ENCODE measurements at places on chromosomes 1 and 21. TPM values are rescaled to one million over a fixed set of nuclear protein-coding genes. Genes with fewer than 3 reads are reported as not detected.

IFI44 gene
- 77.1 TPM for total RNA-seq

TNFRSF4 gene
- total RNA-seq = 1.3 TPM

IFI44L gene
- total RNA-seq = 60.2 TPM

INTS7 gene
- 11.0 TPM for total RNA-seq

AMPD1 gene
- 1.3 TPM for total RNA-seq

CD244 gene
- total RNA-seq = not detected

RSPO1 gene
- 74.6 TPM for total RNA-seq

GRCh38 chr1:196655494-196655893 is 3.7 kb downstream of the CFH start:
- H3K27me3 ChIP-seq = no peaks in the 10 kb centered on the region
- H3K4me3 ChIP-seq = peak overlapping the region; percentile 11
- H3K4me1 ChIP-seq = no peaks in the 10 kb centered on the region
- no peaks in the 10 kb centered on the region for H3K36me3 ChIP-seq
- no peak overlapping the region for H3K27ac ChIP-seq

DNA sequence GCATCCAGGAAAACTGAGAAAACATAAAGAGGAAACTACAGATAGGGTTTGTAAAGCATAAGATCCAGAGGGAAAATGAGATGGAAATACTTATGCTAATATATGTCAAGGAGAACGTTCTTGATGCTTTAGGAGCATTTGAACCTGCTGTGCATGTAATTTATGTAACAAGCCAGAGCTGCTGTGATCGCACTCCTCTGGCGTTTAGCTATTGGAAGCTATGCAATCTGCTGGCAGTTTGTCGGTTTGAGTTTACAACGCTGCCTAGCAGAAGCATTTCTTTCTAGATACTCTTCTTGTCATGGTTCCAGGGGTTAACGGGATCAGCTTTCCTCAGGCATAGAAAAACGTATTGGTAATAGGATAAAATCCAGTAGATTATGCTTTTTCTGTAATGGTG is 182.7 kb downstream of the KCNH1 start:
- H3K4me1 ChIP-seq = no peaks in the 10 kb centered on the region
- DNase-seq = no peak
- H3K4me3 ChIP-seq = no peak overlapping the region
- H3K27me3 ChIP-seq = no peaks in the 10 kb centered on the region

- H3K27ac ChIP-seq = no peak overlapping the region
- no peak for DNase-seq
These were observed 331.9 kb downstream of the NPHP4 start for GRCh38 chr1:5660141-5660935.

GRCh38 chr1:229650045-229650444 is 24.0 kb downstream of the URB2 start:
- no peak overlapping the region for H3K27ac ChIP-seq
- no peaks in the 10 kb centered on the region for H3K27me3 ChIP-seq
- H3K4me1 ChIP-seq = no peaks in the 10 kb centered on the region

DNA sequence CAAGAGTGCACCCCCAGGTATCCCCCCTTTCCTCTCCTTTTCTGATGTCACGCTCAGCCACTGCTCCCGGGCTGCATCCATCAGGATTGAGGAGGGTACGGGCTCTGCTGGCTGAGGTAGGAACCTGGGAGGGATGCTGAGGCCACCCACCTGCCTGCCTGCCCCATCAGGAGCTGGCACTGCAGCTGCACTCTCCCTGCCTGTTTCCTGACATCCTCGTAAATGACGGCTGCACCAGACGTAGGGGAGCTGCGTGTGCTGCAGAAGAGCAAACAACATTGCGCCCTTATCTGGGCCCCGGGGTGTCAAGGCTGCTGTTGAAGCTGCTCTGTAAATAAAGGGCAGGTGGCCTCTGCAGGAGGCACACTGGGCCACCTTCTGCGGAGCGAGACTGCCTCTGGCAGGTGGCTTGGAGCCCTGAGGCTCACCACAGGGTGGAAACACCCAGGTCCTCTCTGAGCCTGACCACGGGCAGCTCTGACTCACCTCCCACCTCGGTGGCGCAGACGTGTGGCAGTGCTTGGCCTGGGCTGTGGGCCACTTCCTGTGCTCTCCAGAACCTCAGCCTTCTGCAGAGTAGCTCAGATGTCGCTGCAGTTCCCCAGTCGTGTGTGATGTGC is 30.9 kb downstream of the SNAP47 start:
- no peaks in the 10 kb centered on the region for H3K27me3 ChIP-seq
- H3K4me1 ChIP-seq = peaks cover 5% of the 10 kb centered on the region
- no peak overlapping the region for H3K27ac ChIP-seq

GRCh38 chr1:228013131-228013934 is 6.5 kb downstream of the WNT3A start:
- no peak overlapping the region for H3K4me3 ChIP-seq
- no peaks in the 10 kb centered on the region for H3K36me3 ChIP-seq
- peaks cover 8% of the 10 kb centered on the region for H3K27me3 ChIP-seq
- peak; percentile 8 for DNase-seq
- H3K27ac ChIP-seq = no peak overlapping the region

DNA sequence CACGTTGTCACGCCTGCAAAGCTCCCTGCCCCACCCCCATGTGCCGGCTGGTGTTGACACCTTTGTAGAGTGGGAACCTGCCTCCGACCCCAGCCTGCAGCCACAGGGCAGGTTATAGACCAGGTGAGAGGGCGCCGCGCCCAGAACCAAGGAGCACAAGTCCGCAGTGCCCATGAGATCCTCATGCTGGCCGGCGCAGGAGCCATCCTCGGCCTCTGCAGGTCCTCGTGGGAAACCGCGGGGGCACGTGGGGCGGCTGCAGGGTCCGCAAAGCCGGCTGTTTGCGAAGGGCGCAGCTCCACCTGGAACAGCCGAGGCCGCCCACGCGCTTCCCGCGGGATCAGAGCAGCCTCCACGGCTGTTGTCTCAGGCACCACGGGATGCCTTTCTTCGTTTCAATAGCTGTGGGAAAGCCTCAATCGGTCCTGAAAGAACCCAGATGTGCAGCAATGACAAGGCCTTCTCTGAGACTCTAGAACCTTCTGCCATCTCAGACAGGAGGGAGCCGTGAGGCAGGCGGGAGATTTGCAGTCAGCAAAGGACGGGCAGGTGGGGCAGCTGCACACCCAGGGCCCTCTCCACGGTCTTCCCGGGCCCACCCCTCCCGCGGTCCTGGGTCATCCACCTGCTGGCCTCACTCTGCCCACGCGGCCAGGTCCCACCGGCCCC is 29.9 kb downstream of the POFUT2 start:
- no peak for DNase-seq
- H3K27ac ChIP-seq = no peak overlapping the region
- H3K4me3 ChIP-seq = no peak overlapping the region
- no peaks in the 10 kb centered on the region for H3K36me3 ChIP-seq

DNA sequence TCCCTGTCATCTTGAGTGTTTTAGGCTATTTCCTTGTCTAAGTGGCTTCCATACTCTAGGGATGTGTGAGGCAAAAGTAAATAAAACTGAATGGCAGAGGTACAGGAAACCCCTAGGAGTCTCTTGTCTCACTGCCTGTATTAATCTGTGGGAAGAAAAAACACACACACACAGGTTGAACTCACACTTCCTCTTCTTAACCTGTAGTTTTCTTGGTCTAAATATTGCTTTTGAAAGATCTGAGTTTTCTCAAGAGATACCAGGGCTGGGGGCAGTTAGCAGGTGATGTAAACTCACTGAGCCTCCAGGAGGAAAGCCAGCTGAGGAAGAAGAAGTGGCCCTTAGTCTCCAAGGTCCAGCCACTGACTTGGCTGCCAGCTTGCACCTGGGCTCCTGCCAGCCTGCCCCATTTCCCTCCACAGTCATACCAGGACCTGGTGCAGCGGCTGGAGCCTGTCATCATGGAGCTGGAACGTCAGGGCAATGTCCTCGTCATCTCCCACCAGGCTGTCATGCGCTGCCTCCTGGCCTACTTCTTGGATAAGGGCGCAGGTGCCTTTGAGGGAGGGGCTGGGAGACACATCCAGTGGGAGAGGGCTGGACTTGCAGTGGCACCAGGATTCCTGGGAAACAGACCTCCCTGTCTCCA is 16.9 kb downstream of the PFKFB2 start:
- no peak overlapping the region for H3K27ac ChIP-seq
- no peaks in the 10 kb centered on the region for H3K36me3 ChIP-seq
- no peaks in the 10 kb centered on the region for H3K4me1 ChIP-seq
- DNase-seq = no peak

- H3K36me3 ChIP-seq = no peaks in the 10 kb centered on the region
- no peak overlapping the region for H3K4me3 ChIP-seq
- no peaks in the 10 kb centered on the region for H3K4me1 ChIP-seq
- no peak overlapping the region for H3K27ac ChIP-seq
These were observed 541.4 kb upstream of the B3GALT2 start for GRCh38 chr1:193727850-193728249.

DNA sequence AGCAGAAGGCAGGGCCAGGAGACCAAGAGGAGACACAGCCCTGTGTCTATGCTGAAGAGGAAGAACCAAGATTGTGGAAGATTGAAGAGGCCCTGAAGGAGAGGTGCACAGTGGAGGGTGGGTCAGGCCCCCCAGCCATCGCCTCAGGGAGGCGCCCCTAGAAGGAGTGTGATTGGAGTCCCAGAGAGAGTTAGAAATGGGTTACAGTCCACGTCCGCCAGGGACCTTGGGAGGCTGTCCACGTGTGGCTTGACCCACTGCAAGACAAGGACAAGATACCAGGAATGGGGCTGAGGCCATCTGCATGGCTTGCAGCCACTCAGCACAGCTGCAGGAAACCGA is 375.1 kb downstream of the NPHP4 start:
- H3K27ac ChIP-seq = no peak overlapping the region
- no peaks in the 10 kb centered on the region for H3K27me3 ChIP-seq
- no peaks in the 10 kb centered on the region for H3K4me1 ChIP-seq
- no peaks in the 10 kb centered on the region for H3K36me3 ChIP-seq
- H3K4me3 ChIP-seq = no peak overlapping the region

DNA sequence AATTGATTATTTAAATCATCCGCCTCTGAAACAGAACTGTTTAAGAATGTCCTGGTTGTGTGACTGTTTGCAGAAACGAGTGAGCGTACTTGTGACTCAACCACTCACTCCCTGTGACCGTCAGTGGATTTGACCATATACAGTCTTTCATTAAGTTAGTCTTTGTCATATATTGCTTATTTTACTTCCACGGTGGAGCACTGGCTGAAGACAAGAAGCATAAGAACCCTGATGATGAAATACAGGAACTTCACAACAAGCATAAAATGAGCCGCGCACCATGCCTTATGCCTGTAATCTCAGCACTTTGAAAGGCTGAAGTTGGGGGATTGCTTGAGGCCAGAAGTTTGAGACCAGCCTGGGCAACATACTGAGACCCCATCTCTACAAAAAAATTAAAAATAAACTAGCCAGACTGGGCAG is 194.0 kb downstream of the TOMM20 start:
- H3K27me3 ChIP-seq = no peaks in the 10 kb centered on the region
- no peaks in the 10 kb centered on the region for H3K4me1 ChIP-seq
- H3K4me3 ChIP-seq = no peak overlapping the region

DNA sequence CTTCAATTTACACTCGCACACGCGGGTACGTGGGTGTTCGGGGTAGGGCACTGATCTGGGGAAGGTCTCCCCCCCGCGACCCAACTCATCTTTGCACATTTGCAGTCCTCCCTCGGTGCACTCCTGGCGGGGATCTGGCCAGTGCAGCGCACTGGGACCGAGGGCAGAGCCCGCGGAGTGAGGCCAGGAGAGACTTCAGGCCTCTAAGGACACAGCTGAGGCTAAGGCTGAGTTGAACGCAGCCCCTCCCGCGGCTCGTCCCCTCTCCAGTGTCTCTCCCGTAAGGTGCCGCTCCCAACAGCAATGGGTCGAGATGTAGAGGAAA is 936 bp upstream of the NCAM2 start:
- H3K4me1 ChIP-seq = peaks cover 4% of the 10 kb centered on the region
- H3K27ac ChIP-seq = no peak overlapping the region
- DNase-seq = no peak
- H3K27me3 ChIP-seq = no peaks in the 10 kb centered on the region
- no peaks in the 10 kb centered on the region for H3K36me3 ChIP-seq

DNA sequence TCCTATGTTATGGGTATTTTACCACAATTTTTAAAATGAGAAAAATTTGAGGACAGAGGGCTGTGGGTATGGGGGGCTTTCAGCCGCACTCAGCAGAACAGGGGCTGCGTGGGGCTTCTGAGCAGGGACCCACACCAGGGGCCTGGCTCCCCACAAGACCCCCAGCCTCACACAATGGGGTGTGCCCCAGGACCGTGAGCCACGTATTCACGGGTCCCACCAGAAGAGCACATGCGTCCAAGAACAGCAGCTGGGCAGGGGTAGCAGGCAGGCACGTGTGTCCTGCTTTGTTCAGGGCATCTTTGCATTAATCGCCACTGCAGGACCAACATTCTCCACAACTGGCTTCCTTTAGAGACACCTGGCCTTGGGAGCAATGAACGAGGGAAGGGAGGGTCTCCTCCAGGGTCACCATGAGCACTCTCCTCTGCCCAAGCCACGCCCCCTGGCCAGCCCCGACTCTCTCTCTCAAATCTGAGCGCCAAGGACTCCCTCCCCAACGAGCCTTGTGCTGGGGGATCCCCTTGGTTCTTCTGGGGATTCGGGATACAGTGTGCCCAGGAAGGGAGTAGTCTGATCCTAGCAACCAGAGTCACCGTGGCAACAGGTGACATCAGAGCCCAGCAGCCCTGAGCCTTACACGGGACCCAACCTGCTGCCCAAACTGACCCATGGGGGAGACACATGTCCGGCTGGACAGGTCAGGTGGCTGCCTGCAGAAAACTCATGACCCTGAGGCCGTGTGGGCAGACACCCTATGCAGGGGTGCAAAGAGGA is 7.4 kb upstream of the ARF1 start:
- H3K4me1 ChIP-seq = no peaks in the 10 kb centered on the region
- no peak for DNase-seq
- H3K4me3 ChIP-seq = no peak overlapping the region
- H3K36me3 ChIP-seq = no peaks in the 10 kb centered on the region

DNA sequence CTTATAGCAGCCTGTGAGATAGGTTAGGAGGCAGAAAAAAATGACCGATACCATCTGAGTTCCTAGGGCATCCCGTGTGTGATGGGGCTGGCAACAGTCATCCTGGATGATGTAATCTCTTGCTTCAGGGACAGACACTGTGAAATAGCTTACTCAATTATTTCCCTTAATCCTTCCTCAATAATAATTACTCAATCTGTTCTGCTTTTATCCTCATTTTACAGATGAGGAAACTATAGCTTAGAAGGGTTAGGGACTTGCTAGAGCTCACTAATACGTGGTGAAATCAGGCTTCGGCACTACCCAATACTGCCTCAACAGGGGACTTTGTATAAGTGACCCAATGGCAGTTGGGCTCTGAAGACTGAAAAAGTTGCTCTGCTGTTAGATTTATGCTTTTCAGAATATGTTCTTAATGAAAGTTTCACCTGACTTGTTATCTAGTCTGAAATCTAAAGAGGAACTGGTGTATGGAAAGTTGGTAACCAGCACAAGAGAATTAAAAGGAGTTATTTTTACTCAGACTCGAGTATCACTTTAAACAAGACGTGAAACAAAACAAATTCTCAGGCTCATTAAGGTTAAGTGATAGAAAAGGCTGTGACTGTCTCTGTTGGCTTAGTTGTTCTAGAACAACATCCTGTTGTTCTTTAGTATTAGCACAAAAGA is 14.4 kb downstream of the CD55 start:
- H3K27ac ChIP-seq = no peak overlapping the region
- no peaks in the 10 kb centered on the region for H3K27me3 ChIP-seq
- DNase-seq = no peak
- no peaks in the 10 kb centered on the region for H3K36me3 ChIP-seq

GRCh38 chr1:214989341-214989740 is 93.2 kb upstream of the KCNK2 start:
- H3K27me3 ChIP-seq = no peaks in the 10 kb centered on the region
- H3K4me3 ChIP-seq = no peak overlapping the region
- no peaks in the 10 kb centered on the region for H3K4me1 ChIP-seq
- no peak for DNase-seq
- H3K36me3 ChIP-seq = no peaks in the 10 kb centered on the region

GRCh38 chr1:205616563-205617293 is 15.1 kb downstream of the ELK4 start:
- no peak overlapping the region for H3K4me3 ChIP-seq
- no peak overlapping the region for H3K27ac ChIP-seq
- no peaks in the 10 kb centered on the region for H3K27me3 ChIP-seq
- H3K36me3 ChIP-seq = no peaks in the 10 kb centered on the region
- H3K4me1 ChIP-seq = no peaks in the 10 kb centered on the region
- DNase-seq = no peak
